ENCODE measurements at places on chromosomes 3 and 15.
A peak's percentile ranks its signal among the peaks of the same experiment; 100 is the strongest.

- DNase-seq: no peak
Observed at GRCh38 chr3:9930804-9931418, 2.7 kb upstream of the CRELD1 start.

- no peak for DNase-seq
Observed at GRCh38 chr3:155308831-155309230, 15.3 kb upstream of the STRIT1 start.

DNA sequence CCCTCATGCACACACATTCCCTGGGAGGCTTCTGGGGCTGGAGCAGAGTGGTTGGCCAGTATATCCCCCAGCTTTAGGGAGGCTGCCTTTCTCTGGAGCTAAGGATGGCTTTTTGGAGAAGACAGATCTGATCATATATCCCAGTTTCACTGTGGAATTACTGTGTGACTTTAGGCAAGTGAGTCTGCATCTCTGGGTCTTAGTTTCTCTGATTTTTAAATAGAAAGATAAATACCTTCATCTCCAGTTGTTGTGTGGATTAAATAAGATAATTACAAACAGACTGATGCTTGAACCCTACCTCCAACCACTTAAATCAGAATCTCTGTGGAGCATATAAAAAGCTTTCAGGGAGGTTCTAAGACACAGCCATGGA lies 11.1 kb upstream of the WNT7A start:
- DNase-seq: no peak

- no peak for DNase-seq
Observed at GRCh38 chr3:192816351-192816750, 89.0 kb upstream of the FGF12 start.

- no peak for DNase-seq
Observed at GRCh38 chr3:47176582-47176981, 12.7 kb upstream of the SETD2 start.

DNA sequence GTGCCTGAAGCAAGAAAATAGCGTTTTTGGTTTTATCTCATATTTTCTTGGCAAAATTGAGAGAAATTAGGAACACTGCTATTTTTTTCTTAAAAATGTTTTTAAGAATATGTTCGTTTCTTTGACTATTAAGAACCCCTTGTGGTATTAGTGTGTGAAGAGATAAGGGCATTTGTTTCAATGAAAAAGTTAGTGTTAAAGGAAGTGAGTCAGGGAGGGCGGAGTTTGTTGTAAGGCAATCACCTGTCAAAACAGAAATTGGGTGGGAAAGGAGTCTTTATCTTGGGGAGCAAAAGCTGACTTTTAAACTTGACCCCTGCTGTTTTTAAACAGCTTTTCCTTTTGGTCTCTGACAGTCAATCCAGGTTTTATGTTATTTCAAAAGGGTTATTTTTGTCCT lies 4.2 kb downstream of the RAP2B start:
- DNase-seq: no peak

- DNase-seq: no peak
Observed at GRCh38 chr3:61743067-61743466, 181.7 kb downstream of the PTPRG start.

DNA sequence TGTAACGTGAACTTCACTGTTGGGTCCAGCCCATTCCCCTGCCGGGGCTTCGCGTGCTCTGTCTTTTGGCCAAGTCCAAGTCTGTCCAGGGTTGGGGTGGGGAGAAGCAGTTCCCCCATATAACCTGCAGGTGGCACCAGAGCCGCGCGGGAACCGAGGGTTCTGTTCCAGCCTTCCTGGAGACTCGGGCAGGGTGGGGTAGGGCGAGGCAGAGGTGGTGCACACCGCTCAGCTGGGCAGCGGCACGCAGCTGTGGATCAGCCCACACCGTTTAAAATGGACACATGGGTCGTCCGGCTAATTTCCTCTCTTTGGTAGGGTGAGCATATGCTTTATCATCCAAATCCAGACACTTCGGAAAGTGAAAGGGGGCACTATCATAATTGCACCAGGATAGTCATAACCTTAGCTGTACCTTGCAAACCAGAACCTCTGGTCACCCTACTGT lies 118.1 kb downstream of the TBC1D2B start:
- DNase-seq: peak; percentile 55

- no peak for DNase-seq
Observed at GRCh38 chr3:118949113-118949760, 85.4 kb downstream of the IGSF11 start.

GRCh38 chr3:15808679-15809310 lies 11.0 kb upstream of the ANKRD28 start:
- no peak for DNase-seq

- DNase-seq: no peak
Observed at GRCh38 chr3:79172241-79172640, 595.6 kb downstream of the ROBO1 start.

GRCh38 chr3:49723296-49723627 lies 489 bp downstream of the GMPPB start:
- DNase-seq: peak; percentile 33

GRCh38 chr3:19888428-19889152 lies 45.4 kb downstream of the EFHB start:
- DNase-seq: no peak

DNA sequence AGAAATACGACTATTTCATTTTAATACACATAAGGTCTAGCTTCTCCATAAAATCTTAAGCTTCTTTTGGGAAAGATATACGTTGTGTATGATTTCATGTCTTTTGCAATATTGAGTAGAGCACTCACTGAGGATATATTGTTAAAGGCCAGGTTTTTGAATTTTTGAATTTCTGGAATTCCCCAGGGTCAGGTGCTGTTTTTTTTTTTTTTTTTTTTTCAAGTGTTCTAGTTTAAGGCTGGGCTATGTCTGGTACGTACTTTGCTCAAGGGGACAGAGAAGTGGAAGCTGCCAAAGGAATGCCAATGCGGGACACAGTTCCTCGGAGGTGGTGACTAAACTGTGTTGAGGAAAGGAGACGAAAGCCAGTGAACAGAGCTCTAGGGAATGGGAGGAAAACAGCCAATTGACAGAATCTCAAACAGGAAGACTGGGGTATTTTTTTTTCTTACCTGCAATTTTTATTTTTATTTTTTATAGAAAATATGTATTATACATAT lies 510.5 kb upstream of the CBLB start:
- DNase-seq: no peak

GRCh38 chr3:73028803-73029202 lies 32.2 kb downstream of the PPP4R2 start:
- no peak for DNase-seq
